Cardiac muscle cell (in vitro differentiated cells and primary cell): ENCODE measurements at places on chromosomes 1 and 21.

DNA sequence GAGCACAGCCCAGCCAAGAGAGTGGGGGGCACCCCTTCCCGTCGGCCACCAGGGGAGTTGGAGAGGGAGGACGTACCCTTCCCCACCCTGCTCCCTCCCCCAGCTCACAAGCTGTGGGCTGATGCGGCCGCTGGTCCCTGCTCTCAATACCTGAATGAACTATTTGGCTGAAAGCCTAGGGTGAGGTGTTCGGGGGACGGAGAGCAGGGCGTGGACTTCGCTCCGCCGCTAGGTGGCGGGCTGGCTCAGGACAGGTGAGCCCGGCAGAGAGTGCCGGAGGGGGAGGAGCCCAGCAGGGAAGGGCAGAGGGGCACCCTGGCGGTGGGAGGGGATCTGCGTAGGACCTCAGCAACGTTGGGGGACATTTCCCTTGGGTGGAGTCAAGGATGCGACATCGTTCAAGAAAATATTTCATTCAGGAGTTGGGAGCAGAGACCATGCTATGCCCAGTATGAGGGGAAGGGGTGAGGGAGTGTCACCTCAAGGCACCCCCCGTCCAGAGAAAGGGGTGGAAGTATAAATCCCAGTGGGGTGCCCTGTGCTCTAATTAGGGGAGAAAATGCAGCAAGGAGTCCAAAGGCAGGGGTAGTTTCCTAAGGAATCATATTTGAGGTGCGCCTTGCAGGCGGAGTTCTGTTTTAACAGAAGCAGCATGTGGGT lies 12.0 kb upstream of the RHBG start:
- DNase-seq, result no peak

DNA sequence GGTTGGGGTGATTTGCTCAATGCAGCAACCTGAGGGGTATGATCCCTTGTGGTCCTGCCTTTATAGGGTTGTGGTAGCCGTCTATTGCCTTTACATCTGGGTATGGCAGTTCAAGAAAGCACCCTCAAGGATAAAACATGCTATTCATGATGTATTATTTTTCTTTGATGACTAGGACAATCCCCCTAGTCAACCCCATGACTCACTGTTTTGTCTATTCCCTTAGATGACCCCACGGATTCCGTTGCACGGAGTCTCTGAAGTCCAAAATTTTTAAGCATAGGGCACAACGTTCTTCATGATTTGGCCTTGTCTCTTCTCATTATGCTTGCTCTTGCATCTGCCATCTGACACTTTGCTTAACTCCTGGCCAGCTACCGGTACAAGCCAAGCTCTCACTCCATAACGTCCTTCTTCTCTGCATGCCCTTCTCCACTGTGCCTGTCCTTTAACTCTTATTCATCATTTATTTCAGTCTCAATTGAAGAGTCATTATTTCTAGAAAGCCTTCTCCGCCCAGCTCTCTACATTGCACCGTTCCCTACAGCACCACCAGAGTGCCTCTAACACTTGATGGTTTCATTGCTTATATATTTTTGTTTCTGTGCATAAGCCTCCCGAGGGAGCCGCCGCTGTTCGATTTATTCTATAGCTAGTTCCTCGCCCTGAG lies 838 bp upstream of the DISP1 start:
- DNase-seq, result no peak

DNA sequence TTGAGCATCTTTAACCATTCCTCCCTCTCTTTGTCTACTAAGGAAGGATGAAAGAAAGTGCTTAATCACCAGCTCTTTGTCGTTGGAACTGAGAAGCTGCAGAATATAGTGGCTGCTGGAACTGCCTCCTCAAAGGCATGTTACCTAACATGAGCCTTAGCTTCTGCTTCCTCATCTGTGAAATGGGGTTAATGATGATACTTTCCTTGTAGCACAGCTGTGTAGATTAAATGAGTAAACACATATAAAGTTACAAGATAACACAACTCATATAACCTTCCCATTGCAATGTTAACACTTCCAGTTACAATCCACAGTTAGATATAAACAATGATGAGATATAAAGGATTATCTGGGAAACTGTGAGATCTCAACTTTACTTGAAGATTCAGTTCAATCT lies 48.4 kb upstream of the ZNF326 start:
- DNase-seq, result no peak

GRCh38 chr1:238336531-238336930 lies 445.8 kb upstream of the ZP4 start:
- no peak for DNase-seq

DNA sequence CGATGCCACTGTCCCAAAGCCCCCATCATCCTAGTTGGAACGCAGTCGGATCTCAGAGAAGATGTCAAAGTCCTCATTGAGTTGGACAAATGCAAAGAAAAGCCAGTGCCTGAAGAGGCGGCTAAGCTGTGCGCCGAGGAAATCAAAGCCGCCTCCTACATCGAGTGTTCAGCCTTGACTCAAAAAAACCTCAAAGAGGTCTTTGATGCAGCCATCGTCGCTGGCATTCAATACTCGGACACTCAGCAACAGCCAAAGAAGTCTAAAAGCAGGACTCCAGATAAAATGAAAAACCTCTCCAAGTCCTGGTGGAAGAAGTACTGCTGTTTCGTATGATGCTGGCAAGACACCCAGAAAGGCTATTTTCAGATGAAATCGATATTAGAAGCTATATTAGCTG lies 8.1 kb downstream of the RHOU start:
- DNase-seq, result no peak
